ENCODE measurements at places on chromosomes 12 and 14.

GRCh38 chr12:54383041-54383609 lies 1.4 kb downstream of the ZNF385A start:
- no peak for DNase-seq

- DNase-seq, result no peak
These were observed 44.1 kb downstream of the TSPAN11 start for GRCh38 chr12:30970559-30971197.

DNA sequence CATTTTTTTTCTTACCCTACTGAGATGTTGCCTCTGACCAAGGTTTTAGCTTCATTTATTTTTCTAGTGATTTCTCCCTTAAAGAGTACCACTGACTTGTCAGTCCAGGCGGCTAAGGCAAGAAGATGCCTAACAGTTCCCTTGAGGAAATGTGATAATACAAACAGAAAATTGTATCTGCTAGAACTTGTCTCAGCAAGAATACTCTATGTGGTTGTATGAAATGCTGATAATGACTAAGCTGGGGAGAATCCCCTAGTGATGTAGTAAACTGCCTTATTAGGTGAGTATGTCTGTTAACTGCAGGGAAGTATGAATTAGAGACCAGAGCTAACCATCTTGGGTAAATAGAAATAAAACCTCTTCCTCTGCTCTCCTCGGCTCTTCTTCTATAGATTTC lies 6.7 kb downstream of the C12orf54 start:
- DNase-seq, result no peak

GRCh38 chr14:23110579-23111365 lies 6.0 kb upstream of the CIROP start:
- DNase-seq, result no peak

GRCh38 chr14:26286081-26286912 lies 311.5 kb downstream of the NOVA1 start:
- DNase-seq, result no peak

- DNase-seq, result no peak
These were observed 4.1 kb upstream of the CYP46A1 start for GRCh38 chr14:99679996-99680395.

- DNase-seq, result no peak
These were observed 106.3 kb downstream of the OTX2 start for GRCh38 chr14:56703947-56704346.

GRCh38 chr14:94935706-94936300 lies 165.9 kb upstream of the GSC start:
- no peak for DNase-seq

DNA sequence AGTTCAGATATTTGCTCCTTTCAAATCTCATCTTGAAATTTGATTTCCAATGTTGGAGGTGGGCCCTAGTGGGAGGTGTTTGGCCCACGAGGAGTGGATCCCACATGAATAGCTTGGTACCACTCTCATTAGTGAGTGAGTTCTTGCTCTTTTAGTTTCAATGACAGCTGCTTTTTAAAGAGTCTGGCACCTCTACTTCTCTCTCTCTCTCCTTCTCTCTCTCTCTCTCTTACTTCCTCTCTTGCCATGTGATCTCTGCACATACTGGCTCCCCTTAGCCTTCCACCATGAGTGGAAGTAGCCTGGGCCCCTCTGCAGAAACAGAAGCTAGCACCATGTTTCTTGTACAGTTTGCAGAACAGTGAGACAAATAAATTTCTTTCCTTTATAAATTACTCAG lies 25.1 kb downstream of the GPR65 start:
- no peak for DNase-seq

DNA sequence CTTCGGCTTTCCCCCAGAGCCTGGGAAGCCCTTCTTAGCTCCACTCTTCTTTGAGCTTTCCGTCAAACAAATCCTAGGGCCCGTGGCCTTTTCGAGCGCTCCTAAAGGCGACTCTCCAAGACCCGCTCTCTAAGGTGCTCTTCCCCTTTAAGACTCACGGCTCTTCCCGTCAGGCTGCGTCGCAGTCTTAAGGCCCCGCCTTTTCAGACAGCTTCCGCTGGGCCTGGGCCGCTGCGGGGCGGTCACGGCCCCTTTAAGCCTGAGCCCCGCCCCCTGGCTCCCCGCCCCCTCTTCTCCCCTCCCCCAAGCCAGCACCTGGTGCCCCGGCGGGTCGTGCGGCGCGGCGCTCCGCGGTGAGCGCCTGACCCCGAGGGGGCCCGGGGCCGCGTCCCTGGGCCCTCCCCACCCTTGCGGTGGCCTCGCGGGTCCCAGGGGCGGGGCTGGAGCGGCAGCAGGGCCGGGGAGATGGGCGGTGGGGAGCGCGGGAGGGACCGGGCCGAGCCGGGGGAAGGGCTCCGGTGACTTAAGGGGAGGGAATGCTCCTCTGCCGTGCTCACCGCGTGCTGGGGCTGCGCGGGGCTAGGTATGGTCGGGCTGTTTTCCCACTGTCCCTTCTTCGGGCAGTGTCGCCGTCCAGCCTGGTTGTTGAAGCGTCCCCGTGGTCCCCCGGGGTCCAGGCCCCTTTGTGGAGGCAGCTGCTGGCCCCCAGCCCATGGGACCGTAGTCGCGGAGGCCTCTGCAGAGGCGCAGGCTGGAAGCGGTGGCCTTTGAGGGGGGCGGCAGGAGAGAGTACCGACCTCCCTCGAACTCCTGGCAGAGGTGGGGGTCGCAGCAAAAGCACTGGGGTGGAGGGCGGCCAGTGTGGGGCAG lies at the start of gene PEX5:
TSS of gene PEX5 (plus strand) at position 289 of the 870 bp plus-strand sequence. CDS start 692 bp downstream, outside the sequence.
- DNase-seq, result peak; percentile 74

DNA sequence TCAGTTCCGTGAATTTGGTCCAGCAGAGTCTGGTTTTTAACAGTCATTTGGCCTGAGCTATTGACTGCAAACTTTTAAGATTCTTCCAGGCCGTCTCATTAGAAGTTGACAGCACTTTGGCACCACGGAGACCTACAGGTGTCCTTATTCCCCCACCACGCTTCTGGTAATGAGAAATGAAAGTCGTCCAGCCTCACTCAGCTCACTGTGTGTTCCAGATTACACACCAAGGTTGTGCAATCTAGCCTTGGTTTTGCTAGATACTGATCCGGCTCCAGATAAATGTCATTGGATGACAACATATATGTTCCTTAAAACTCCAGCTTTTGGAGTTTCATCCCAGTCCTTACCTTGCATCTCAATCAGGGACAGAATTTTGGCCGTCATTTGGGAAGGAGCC lies 210.4 kb downstream of the CHST11 start:
- DNase-seq, result no peak

DNA sequence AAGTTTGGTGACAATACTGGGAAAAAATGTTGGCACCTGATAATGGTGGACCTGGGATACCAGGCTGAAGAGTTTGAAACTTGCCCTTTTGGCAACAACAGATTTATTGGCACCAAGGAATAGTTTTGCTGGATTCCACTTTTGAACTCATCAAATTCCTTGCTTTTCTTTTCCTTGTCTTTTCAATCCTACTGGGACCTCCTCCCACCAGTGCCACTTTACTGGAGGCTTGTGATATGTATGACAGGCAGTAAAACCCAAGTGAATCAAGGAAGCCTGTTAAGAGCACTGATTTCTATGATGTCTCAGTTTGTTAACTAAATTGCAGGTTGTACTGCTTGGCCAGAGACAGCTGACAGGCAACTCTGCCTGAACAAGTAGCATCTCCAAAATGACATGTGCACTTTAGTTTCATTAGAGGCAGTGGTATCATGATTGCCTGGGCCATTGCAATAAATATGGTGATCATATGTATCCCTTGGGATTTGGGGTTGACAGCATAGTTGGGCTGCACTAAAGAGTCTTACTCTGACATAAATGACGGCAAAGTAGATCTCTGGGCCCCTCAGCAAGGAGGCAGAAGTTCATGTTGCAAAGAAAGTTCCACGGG lies 565.4 kb downstream of the DIO2 start:
- DNase-seq, result no peak

GRCh38 chr12:89347325-89347829 lies 4.9 kb downstream of the DUSP6 start:
- no peak for DNase-seq

DNA sequence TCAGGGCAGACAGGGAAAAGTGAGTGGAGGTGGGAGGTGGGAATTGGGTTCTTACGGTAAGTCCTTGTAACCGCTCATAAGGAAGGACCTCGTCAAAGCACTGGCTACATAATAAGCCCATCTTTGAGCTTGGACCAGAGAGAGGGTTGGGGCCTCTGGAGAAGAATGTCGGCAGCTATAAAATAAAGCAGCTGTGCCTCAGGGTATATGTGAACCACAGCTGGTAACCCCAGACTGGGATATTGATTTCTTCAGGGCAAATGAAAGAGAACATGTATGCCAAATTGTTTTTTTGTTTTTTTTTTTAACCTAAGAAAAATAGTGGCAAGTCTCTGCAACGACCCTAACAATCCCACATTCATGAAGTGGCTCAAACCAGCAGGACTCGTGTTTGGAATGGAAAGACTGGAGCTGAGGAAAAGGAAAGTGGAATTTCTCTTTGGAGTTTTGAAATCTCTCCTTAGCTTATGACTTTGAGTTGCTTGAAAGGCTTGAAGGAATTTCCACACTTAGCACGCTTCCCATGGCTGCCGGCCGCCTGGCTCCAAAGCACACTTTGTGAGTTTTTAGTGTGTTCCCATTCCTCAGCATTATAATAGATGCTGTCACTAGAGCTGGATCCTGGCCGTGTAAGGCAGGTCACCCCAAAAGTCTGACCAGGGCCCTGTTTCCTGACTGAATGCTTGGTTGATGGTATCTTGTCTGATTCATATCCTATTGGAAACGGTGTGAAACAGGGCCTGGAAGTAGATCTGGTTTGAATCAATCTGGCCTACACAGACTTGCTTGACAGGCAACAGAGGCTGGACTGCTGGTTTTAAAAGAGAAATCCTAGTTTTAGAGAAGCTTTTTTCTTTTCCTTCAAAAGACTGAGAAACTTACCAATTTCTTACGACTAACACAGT lies 244.7 kb downstream of the MSRB3 start:
- no peak for DNase-seq

- no peak for DNase-seq
These were observed 221.1 kb downstream of the GLT1D1 start for GRCh38 chr12:129074379-129074778.

- no peak for DNase-seq
These were observed 794.8 kb upstream of the SEL1L start for GRCh38 chr14:82328442-82328841.

- no peak for DNase-seq
These were observed 91.8 kb upstream of the ARID2 start for GRCh38 chr12:45637706-45638105.

DNA sequence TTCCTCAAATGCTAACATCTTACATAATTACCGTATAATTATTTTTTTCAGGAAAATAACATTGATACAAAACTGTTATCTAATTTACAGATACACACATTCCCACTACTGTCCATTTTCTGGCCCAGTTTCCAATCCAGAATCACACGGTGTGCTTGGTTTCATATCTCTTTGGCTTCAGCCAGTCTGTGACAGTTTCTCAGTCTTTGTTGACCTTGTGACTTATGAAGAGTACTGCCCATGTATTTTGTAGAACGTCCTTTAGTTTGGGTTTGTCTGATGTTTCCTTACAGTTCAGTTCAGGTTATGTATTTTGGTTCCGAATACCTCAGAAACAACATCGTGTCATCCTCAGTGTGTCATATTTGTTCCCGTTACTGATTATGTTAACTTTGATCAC lies 16.2 kb downstream of the RXYLT1 start:
- DNase-seq, result no peak

- DNase-seq, result no peak
These were observed 71.0 kb downstream of the PLEKHG3 start for GRCh38 chr14:64775081-64775777.

DNA sequence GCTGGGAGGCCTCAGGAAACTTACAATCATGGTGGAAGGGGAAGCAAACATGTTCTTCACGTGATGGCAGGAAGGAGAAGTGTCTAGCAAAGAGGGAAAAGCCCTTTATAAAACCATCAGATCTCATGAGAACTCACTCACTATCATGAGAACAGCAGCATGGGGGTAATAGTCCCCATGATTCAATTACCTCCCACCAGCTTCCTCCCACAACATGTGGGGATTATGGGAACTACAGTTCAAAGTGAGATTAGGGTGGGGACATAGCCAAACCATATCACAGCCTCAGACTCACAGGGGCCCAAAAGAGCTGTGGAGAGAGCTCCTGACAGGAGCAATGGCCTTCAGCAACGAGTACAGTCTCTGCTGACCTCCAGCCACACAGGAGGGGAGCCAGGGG lies 151.4 kb downstream of the GXYLT1 start:
- DNase-seq, result no peak

- DNase-seq, result no peak
These were observed 19.0 kb downstream of the IFNG start for GRCh38 chr12:68140556-68140955.
